ENCODE measurements at places on chromosomes 7 and 10.

DNA sequence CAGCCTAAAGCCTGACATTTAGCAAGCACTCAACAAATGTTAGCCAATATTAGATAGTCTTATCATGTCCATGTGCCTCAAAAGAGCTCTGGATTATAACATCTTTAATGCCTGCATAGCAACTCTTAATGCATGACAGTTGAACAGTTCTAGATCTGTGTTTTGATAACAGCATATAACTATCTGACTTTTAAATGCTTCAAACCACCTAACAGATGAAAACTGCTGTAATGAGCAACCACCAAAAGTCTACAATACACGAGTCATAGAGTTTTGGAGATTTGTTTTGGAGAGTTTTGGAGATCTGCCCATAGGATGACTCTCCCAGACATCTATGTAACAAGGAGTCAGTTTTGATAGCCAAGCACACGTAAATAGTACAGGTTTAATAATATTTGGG lies 227.3 kb downstream of the TWIST1 start:
- no peak for DNase-seq

DNA sequence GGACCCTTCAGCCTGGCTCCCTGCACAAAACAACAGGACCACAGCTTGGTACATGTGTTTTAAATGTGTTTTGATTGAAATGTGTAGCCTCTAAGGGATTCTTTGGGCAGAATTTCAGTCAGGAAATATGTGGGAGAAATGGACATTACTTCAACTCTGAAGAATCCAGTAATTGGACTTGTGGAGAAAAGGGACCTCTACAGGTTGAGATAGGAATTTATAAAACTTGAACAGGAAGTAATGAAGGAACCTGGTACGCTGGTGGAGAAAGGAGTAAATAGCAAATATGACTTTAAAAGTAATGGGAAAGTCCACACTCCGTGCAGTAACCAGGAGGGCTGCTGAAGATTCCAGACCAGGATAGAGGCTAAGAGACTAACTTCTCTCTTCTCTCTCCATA lies 220.5 kb downstream of the LHFPL3 start:
- DNase-seq: no peak

DNA sequence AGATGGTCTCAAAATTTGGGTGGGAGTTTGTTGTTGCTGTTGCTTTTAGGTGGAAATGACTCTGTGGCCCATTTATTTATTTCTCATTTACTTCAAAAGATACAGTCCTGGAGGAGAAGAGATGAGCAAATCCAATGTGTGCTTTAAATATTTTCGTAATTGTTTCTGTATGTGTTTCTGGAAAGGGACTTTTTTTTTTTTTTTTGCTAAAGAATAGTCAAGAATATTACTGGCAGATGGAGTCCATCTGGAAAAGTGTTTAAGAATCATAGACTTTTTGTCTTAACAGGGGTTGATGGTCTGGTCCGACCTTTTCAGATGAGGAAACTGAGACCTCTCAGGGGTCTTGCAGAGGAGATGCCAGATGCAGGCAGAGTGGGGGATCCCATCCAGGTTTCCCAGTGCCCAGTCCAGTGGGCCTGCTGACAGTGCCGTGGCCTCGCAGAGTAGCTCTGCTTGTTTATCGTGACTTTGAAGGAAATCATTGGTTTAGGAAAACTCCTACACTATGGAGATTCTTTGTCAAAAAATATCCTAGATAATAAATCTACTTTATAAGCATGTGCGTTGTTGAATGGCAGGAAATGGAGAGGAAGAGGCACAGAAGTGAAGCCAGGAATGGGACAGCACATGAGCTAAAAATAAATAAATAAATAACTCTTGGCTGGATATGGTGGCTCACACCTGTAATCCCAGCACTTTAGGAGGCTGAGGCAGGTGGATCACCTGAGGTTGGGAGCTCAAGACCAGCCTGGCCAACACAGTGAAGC lies 164.3 kb upstream of the SVIL start:
- DNase-seq: no peak

GRCh38 chr10:18005781-18006456 lies 54.2 kb downstream of the SLC39A12 start:
- DNase-seq: no peak

DNA sequence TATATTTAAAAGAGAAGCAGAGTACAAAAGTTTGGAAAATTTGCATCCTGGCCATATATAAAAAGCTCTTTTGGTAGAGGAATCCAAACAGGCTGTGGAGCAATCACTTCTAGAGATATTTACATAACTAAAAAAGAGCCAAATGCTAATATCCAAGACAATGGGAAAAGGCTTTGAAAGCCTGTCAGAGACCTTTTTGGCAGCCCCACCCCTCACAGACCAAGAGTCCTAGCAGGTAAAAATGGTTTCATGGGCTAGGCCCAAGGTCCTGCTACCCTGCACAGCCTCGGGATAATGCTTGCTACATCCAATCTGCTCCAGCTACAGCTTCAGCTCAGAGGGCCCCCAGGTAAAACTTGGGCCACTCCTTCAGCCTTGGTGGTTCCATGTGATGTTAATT lies 430.2 kb upstream of the KCND2 start:
- no peak for DNase-seq

GRCh38 chr10:14374745-14375445 lies 44.2 kb upstream of the FRMD4A start:
- DNase-seq: no peak

- DNase-seq: no peak
Measured at GRCh38 chr10:103284170-103284569, 7.2 kb downstream of the INA start.

Measured in activated effector memory CD4-positive, alpha-beta T cell treated with anti-CD3 and anti-CD28 coated beads, Interleukin-2, amount 50 U/mL, for 16 hours (primary cell).